G401 (cell line): ENCODE measurements at places on chromosomes 3 and 15.
A peak's percentile ranks its signal among the peaks of the same experiment; 100 is the strongest.

DNA sequence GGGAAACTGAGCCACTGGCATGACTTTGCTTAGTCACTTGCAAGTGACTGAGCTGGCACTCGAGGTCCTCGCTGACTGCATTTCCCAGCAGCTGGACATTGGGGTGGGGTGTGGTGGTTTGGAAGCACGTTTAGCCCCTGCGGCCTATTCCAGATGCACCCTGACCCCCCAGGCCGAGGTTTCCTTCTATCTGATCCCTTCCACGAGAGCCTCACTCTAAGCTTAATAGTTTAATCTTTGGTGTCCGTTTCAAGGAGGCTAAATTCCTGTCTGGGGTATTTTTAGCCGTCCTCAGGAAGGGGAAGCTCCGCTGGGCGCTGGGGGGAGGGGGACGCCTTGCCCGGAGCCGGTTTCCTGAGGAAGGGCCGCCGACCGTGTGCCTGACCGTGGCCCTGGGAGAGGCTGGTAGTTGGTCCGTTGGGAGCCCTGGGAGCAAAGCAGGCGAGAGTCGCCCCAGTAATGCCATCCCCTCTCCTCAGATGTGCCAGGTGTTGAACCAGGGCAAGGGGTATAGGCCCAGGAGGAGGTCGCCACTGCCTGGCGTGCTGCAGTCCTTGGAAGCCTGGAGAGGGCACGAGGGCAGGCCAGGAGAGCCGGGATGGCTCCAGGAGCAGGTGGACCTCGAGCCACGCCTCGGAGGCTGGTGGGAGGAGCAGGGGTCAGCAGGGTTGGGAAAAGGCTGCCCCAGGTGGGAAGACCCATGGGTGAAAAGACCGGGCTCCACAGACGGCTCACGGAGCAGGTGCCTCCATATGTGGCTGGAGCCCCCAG lies 37.2 kb downstream of the IDH2 start:
- no peak for DNase-seq

GRCh38 chr3:59866076-59866475 lies 816.3 kb upstream of the CFAP20DC start:
- no peak for DNase-seq

DNA sequence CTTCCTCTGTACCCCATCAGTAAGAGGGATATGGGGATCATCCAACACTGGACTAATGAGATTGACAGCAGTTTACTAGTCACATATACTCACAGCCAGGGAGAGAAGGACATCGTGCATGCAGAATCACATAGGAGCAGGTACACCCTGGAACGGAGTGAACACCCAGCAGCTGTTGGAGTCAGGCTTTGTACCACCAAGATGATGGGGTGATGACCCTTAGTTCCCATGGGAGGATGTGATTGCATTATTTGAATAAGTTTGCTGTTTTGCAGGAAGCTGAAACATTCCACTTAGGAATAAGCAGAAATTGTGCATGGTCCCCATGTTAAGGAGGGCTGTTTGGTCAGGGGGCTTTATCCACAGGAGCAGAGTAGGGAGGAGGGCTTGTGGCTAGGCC lies 482.7 kb upstream of the PDZRN3 start:
- no peak for DNase-seq

- no peak for DNase-seq
Observed at GRCh38 chr3:140469491-140469890, 208.4 kb upstream of the TRIM42 start.

- no peak for DNase-seq
Observed at GRCh38 chr3:44289882-44290462, 48.3 kb downstream of the TOPAZ1 start.

DNA sequence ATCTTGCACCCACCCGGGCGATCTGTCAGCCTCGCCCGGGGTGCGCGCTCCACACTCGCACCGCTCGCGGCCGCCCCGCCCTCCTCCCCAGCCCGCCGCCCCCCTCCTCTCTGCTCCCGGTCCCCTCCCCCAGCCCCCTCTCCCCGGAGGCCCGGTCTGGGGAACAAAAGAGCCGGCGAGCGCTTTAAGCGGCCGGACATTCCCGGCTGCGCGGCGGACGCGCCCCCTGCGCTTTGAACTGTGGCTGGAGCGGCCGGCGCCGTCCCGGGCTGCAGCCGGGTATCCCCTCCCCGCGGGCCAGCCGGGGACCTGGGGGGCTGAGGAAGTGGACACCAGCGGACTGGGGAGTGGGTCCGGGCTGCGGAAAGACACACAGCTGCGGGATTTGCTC lies at the start of gene IGDCC3:
Gene IGDCC3 (minus strand): TSS at position 27 of the 391 bp plus-strand sequence. CDS start 214 bp downstream, outside the sequence.
- DNase-seq = no peak

DNA sequence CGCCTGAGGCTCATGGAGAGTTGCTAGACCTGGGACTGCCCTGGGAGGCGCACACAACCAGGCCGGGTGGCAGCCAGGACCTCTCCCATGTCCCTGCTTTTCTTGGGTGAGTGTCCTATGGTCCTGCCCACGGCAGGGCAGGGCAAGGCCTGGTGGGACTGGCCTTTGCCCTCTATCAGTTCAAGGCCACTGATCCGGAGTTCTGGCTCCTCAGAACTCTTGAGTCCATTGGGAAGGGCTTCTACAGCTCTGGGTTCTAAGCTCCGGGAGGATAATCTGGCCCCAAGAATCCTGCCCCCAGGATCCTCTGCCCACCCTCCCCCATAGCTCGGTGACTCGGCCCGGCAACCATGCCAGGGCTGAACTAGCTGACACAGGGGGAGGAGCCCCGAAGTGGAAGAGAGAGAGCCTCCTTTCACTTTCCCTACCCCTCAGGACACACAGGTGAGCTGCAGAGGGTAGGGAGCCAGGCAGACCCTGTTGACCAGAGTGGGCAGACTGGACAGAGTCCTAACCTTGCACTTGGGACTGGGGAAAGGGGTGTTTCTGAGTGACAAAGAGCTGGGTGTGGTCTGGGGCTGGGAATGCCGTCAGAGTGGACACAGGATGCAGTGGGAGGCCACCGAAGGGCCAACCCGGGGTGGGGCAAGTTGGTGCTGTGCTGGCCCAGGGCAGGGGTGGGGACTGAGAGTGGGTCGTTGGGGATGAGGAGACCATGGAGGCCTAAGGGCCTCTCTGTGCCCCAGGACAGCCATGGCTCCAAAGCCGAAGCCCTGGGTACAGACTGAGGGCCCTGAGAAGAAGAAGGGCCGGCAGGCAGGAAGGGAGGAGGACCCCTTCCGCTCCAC lies 664 bp downstream of the PARP3 start:
- no peak for DNase-seq

DNA sequence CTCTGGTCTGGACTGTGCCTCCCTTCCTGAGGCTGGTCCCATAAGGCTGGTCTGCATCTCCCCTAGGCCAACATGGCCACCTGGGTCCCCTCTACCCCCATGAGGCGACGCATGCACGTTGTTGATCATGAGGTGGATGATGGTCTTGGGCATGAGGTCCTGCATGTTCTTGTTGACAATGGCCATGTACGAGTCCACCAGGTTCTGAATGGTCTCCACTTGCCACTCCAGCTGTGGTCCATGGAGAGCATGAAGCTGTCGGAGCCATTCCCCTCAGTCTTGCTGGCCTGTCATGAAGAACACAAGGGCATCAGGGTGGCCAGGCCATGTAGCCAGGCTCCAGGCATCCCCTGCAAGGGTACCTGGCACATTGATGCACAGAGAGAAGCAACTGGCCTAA lies 27.1 kb upstream of the CSPG4 start:
- DNase-seq = no peak

DNA sequence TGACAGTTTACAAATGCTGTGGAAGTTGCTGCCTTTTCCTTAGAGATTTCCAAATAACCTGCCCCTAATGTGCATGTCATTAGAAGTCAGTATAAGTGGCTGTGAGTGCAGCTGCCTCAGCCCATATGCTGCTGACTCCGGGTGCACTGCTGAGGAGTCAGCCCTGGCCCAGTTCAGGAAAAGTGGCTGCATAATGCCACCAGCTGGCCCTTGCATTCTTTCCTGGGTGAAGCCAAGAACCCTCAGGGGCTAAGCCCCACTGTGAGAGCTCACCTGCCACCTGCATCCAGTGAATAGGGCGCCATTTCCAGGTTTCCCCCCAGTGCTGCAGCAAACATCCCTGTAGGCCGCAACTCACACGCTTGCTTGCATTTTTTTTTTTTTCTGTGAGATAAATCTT lies 139.9 kb downstream of the TJP1 start:
- DNase-seq = no peak

DNA sequence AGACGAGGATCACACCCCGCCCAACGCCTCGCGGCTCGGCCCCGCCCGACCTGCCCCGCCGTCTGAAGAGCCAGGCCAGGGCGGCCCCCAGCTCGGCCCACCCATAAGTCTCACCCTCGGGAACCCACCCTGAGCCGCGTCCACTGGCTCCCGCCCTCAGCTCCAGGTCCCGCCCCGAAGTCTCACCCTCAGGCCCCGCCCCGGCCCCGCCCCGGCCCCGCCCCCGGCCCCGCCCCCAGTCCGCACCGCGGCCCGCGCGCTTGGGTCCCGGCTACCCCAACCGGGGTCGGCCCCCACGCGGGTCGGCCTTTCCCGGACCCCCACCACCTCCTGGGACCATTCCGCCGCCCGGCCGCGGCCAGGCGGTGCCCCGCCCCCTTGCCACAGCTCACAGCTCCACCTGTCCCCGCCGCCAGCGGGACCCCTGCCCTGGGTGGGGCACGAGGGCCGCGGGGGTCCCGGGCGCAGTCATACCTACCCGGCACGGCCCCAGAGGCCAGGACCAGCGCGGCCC lies 489 bp downstream of the CSPG5 start:
- DNase-seq = peak; percentile 49

GRCh38 chr3:147462856-147463255 lies 53.7 kb downstream of the ZIC1 start:
- DNase-seq = peak; percentile 19

- DNase-seq = peak; percentile 33
Observed at GRCh38 chr3:58161435-58162398, 49.1 kb downstream of the DNASE1L3 start.
